Effector CD8-positive, alpha-beta T cell (primary cell): ENCODE measurements at places on chromosomes 2 and 18.

GRCh38 chr2:198441246-198441645, 636.9 kb downstream of the PLCL1 start:
- DNase-seq: no peak

DNA sequence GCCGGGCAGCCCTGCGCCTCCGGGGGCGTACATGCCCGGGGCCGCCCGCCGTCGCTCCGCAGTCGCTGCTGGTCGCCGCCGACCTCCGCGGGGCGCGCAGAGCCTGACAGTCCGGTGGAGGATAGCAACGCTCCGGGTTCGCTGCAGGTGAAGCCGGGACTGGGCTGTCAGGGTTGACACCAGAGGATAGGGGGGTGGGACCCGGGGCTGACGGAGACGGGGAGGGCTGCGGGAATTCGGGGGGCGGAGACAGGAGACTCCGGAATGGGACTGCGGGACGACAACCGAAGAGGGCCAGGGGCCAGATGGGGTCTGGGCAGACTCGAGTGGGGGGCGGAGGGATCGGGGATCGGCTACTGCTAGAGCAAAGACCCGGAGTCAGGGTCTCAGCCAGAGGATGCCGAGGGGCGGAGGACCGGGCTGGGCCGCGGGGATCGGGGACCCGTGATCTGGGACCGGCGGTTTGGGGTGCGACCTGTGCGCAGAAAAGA, 403 bp downstream of the TMEM127 start:
- peak; percentile 43 for DNase-seq

- no peak for DNase-seq
Observed at GRCh38 chr2:46828135-46828438, 87.5 kb downstream of the MCFD2 start.

- DNase-seq: no peak
Observed at GRCh38 chr2:165436559-165436958, 32.9 kb upstream of the CSRNP3 start.

DNA sequence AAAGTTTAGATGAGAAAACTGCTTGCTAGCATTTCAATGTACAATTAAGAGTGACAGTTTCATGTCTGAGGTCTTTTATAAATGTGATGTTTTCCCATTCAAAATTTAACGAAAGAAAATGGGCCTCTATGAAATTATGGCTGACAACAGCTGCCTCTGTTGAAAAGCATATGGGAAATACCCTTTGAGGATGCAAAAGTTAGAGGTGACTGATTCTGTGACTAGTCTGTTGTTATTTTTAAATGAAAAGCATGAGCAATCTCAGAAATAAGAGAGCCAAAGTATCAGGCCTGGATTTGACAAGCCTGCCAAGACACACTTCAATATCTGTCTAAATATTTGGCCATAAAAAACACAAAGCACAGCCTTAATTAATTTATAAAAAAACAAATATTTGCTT, 580.8 kb downstream of the ERBB4 start:
- DNase-seq: no peak

- DNase-seq: no peak
Observed at GRCh38 chr2:231370749-231371429, 24.6 kb upstream of the B3GNT7 start.

GRCh38 chr2:169891593-169892298, 64.5 kb downstream of the UBR3 start:
- DNase-seq: no peak

DNA sequence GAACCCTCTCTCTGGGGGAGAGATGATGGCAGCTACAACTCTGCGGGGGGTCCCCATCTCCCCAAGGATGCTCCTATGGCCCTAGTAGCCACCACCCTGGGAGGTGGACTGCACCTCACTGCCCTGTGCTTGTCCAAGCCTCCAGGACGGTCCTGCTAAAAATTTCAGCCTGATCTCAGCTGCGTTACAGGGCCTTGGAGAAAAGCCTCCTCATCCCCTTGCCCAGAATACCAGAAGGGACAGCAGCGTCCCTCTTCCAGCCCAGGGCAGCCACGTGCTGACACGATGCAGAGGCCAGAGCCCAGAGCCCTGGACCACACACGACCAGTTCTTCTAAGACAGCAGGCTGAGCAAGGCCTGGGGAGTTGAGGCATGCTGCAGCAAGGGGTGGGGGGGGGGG, 81.9 kb downstream of the GFPT1 start:
- DNase-seq: no peak

DNA sequence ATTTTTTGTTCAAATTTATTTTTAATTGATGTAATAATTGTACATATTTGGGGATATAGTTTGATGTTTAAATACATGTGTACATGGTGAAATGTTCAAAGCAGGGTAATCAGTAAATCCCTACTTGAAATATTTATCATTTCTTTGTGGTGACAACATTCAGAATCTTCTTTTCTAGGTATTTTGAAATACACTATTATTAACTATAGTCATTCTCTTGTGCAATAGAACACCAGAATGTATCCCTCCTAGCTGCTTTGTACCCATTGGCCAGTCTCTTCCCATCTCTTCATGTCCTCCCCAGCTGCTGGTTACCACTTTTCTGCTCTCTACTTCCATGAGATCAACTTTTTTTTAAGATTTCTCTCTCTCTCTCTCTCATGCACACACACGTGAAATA, 126.5 kb downstream of the ZNF407 start:
- DNase-seq: no peak

- no peak for DNase-seq
Observed at GRCh38 chr2:196275646-196276352, 104.4 kb upstream of the STK17B start.

- DNase-seq: no peak
Observed at GRCh38 chr2:159124441-159124911, 156.0 kb downstream of the TANC1 start.

GRCh38 chr18:36610258-36610657, 218.5 kb downstream of the TPGS2 start:
- no peak for DNase-seq

DNA sequence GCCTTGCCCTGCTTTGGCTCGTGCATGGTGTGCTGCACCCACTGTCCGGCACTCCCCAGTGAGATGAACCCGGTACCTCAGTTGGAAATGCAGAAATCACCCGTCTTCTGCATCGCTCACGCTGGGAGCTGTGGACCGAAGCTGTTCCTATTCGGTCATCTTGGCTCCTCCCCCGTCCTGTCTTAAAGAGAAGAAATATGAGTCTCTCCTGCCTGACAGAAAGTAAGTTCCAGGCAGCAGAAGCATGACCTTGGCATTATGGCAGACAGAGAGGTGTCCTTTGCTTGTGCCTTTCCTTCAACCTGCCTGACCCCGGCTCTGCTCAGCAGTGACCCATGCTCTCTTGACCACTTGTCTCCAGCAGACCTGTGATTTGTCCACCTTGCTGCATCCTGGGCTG, 62.5 kb upstream of the CYP1B1 start:
- DNase-seq: no peak

GRCh38 chr18:34729740-34730355, 19.8 kb downstream of the DTNA start:
- no peak for DNase-seq

DNA sequence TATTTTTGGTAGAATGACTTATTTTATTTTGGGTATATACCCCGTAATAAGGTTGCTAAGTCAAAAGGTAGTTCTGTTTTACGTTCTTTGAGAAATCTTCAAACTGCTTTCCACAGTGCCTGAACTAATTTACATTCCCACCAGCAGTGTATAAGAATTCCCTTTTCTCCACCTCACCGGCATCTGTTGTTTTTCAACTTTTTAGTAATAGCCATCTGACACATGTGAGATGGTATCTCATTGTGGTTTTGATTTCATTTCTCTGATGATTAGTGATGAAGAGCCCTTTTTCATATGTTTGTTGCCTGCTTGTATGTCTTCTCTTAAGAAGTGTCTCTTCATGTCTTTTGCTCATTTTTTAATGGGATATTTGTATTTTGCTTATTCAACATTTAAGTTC, 215.2 kb upstream of the TFPI start:
- DNase-seq: no peak

GRCh38 chr2:72108121-72108520, 39.5 kb downstream of the CYP26B1 start:
- no peak for DNase-seq

GRCh38 chr18:48905513-48905912, 45.3 kb downstream of the SMAD7 start:
- DNase-seq: no peak

GRCh38 chr2:166499281-166499680, 5.2 kb upstream of the SCN7A start:
- no peak for DNase-seq

DNA sequence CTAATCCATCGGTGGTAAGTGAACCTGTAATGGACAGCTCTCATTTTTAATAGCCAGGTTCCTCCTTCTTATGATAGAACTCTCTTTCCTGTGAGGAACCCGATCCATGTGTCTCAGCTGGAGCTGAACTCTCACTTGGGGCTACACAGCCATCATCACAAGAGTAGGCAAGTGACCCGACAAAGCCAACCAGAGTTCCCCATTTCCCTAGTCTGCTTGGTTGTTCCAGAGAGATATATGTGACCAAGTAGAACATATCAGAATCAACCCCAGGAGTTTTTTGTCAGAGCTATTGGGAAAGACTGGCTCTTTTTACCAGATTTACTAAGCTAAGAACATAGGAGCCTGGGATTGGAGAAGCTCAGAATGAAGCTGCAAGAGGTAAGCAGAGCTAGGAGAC, 14.6 kb upstream of the HNRNPLL start:
- no peak for DNase-seq

GRCh38 chr2:215863687-215864086, 149.7 kb downstream of the MREG start:
- DNase-seq: no peak

- peak; percentile 6 for DNase-seq
Observed at GRCh38 chr18:2337552-2338141, 233.7 kb downstream of the METTL4 start.

DNA sequence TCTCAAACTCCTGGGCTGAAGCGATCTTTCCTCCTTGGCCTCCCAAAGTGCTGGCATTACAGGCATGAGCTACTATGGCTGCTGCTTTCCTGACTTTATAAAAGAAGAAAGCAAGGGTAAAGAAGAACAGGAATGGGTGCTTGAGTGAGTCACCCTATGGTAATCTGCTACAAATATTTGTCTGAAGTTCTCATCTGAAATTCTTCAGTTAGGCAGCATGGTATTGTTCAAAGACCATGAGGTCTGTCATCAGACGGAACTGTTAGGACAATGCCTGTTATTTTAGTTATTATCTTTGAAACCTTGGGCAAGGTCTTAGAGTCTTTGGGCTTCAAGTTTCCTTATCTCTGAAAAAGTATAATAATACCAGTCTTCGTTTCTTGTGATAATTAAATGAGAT, 695.8 kb downstream of the RNF144A start:
- no peak for DNase-seq

- DNase-seq: no peak
Observed at GRCh38 chr2:97957432-97958183, 38.1 kb downstream of the TMEM131 start.

DNA sequence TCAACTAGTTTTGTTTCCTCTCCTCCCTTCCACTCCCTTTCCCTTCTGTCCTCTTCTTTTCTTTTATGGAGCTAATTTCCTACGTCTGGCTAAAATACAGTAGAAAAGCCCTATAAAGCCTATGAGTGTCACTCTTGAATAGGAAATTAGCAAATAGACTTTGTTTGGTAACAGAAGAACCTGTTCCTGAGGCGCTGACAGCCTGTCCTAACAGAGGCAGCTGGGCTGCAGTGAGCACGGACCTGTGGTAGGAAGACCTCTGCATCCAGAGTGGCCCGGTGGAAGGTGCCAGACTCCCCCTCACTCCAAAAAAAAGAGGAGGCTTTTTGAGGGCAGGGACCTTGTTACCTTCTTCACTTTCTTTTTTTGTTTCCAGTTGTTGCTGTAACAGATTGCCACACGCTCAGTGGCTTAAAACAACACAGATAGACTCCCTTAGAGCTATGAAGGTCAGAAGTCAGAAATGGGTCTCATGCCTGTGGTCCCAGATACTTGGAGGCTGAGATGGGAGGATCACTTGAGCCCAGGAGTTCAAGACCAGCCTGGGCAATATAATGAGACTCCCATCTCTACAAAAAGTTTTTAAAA, 81.2 kb upstream of the TXNDC2 start:
- DNase-seq: no peak

DNA sequence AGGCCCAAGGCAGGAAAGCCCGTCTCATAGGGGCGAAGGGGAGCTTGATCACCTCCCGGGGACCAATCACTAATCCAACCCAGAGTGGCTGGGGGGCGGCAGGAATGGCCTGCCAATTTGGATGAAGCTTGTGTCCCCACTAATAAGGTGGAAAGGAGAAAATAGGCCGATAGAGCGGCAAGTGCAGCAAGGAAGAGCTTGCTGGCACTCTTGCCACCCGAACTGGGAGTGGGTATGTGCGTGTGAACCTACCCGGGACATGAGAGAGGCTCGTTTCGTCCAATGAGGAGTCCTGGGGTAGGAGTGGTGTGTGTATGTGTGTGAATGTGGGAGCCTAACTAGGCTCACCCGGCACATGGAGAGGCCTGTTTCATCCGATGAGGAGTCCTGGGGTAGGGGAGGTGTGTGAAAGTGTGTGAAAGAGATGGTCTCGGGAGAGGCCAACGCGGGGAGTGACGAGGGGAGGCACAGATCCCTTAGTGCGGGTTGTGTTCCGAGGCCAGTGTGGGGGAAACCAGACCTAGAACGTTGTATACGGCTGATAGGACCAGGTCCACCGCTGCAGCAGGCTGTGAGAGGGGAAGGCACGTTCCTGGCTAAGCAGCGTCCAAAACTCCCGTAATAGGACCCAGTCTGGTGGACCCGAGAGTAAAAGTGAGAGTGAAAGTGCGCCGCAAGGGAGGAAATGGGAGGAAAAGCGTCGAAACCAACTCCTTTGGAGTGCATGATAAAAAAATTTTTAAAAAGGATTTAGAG, 47.1 kb upstream of the SELENOI start:
- DNase-seq: peak; percentile 15

GRCh38 chr2:43276266-43276941, 50.0 kb upstream of the ZFP36L2 start:
- no peak for DNase-seq

DNA sequence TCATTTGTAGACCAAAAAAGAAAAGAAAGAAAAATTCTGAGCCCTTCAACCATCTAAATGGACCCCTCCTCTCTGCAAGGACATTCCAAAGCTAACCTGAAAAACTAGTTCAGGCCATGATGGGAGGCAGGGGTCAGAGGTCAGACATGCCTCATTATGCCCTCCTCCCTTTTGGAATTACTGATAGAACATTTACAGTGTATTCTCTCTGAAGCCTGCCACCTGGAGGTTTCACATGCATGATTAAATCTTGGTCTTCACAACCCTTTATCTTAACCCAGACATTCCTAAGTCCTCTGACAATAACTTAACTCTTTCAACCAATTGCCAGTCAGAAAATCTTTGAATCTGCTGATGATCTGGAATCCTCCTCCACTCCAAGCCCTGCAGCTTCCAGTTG, 86.0 kb downstream of the SPP2 start:
- no peak for DNase-seq

GRCh38 chr2:227507963-227508362, 36.0 kb downstream of the AGFG1 start:
- DNase-seq: no peak

DNA sequence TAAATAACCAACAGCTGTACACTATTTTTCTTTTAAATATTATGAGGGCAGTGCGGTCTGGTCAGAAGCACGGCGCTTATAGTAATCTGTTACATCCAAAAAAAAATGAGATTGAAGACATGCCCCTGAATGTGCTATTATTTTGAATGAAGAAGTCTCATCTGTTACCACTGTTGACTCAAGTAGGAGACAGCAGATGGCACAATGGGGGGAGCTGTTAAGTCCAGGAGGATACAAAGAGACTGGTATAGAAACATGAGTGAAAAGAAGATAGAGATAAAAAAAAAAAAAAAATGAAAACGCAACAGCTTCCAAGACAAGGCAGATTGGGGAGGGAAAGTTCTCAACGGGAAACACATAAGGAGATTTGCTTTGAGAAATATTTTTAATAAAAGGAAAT, 425.5 kb upstream of the PKDCC start:
- DNase-seq: no peak

- no peak for DNase-seq
Observed at GRCh38 chr2:191950132-191950874, 103.4 kb upstream of the CAVIN2 start.
